Activated CD8-positive, alpha-beta memory T cell treated with anti-CD3 and anti-CD28 coated beads for 4 hours (primary cell): ENCODE measurements at places on chromosomes 7 and 10.

DNA sequence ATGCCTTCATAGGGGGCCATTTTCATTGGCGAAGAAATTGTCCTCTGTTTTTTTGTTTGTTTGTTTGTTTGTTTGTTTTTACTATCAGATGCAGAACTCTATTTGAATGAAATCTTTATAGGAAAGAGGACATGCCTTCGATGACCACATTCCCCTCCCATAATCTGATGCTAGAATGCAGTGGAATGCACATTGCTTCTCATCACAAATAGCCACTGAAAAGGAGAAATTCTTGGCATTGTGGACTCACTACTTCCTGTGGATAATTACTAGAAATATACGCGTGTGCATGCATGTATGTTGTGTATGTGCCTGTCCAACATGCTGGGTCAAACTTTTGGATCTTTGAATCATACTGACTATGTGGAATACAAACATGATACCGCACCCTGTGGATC is 70.5 kb upstream of the SFMBT2 start:
- DNase-seq, result no peak

DNA sequence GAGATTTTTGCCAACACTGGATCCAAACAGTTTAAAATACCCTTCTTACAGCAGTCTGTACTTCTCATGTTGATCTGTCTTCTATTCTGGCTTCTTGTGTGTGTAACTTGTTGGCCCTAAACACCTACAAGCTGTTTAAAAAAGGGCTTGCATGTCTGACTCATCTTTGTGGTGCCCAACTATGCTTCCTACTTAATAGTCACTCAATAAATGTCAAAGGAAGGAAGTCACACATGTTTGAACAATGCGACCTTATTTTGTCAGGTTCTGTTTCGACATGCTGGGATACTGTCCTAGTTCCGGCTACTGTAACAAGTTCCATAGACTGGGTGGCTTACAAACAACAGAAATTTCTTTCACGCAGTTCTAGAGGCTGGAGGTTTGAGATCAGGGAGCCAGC is 9.4 kb upstream of the GRK5 start:
- DNase-seq, result no peak

DNA sequence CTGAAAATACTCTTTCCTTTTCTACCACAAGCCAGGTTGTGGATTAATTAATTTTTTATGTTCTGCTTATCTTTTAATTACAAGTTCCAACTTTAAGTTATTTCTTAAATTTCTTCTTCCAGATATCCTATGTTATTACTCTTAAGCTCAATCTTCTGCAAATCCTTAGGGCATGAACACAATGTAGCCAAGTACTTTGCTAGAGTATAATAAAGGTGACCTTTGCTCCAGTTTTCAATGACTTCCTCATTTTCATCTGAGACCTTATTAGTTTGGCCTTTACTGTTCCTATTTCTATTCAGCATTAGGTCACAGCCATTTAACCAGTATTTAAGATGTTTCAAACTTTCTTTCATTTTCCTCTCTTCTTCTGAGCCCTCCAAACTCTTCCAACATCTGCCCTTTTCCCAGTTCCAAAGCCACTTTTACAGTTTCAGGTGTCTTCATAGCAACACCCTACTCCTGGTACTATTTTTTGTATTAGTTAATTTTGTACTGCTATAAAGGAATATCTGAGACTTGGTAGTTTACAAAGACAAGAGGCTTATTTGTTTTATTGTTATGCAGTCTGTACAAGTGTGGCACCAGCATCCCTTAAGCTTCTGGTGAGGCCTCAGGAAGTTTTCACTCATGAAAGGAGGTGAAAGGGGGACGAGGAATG is 886.2 kb upstream of the GHITM start:
- no peak for DNase-seq

GRCh38 chr7:121530227-121531174 is 134.4 kb upstream of the FAM3C start:
- peak; percentile 31 for DNase-seq

DNA sequence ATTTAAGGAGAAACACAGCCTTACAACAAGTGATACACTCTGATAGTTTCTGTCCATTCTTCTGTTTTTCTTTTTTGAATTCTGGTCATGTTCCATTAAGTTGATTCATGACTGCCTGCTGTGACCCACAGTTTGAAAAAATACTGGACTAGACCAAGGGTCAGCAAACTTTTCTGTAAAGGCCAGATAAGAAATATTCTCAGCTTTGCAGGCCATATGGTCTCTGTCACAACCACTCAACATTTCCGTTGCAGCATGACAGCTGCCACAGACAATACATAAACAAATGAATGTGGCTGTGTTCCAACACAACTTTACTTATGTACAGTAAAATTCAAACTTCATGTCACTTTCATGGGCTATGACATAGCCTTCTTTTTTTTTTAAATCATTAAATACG is 156.7 kb downstream of the PLXNA4 start:
- DNase-seq, result no peak

DNA sequence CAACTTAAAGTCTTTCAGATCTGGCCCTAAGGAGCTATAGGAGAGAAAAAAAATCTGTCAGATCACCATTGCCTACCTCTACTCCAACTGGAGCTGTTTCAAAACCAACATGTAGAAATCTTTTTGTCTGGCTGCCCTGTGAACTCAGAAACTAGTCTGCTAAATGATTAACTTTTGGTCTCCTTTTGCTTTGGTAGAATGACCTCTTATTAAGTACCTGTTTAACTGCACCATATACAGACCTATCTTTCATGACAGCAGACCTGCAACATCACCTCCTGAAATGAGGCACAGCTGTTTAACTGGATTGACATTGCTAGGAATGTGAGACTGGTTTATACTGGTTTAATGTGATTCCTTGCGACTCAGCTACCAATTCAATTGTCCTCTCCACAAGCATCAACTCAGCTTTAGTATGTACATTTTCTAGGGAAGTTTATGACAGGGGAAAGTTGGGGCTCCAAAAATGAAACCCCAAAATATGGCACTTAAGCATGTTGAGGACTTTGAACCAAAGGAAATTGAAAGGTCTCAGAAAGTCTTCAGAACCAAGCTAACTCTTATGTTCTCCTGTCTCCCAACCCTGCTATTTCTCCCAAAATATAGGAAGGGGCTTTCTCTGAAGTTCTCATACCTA is 1.8 kb downstream of the CYP3A43 start:
- DNase-seq, result no peak

- no peak for DNase-seq
Measured at GRCh38 chr10:48468866-48469511, 135.9 kb downstream of the ARHGAP22 start.

DNA sequence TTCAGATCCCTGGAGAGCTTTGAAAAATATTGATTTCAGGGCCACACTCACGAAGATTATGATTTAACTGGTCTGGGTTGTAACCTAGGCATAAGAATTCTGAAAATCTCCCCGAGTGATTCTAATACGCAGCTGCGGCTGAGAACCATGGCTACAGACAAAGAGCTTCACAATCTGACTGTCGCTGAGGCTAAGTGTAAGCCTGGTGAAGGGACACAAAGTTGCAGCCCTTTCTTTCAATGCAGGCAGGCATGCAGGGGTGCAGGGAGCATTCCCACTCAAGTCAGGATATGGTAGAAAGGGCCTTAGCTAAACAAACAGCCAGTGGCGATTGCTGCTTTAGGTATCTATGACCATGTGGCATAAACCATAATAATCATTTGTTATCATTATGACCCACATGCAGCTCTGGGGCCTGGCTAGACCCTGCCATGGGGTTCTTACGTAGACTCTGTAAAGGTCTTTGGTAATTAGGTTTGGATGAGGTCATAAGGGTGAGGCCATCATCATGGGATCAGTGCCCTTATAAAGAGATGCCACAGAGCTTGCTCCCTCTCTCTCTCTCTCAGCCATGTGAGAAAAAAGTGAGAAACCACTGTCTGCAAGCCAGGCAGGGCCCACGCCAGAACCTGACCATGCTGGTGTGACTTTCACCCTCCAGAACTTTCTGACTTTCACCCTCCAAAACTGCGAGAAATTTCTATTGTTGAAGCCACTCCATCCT is 88.4 kb upstream of the LANCL2 start:
- DNase-seq, result no peak

DNA sequence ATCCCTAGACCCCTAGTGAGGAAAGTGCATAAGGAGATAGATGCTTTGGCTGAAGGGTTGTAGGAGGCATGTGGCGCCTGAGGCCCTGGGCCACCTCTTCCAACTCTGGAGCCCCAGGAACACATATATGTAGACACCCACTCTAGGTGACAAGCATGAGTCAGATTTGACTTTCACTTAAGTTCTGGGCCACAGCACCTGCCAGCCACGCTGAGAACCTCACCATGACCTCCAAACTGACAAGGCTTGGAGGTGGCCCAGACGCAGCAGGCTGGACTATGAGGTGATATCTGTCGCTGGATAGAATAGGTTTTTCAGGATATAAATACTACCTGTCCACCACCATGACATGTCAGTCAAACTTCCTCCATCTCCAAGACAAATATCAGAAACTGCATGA is 894.0 kb upstream of the ZNF722 start:
- no peak for DNase-seq

GRCh38 chr10:26407406-26407969 is 30.7 kb upstream of the APBB1IP start:
- no peak for DNase-seq

GRCh38 chr7:45191396-45191795 is 33.8 kb downstream of the RAMP3 start:
- no peak for DNase-seq

DNA sequence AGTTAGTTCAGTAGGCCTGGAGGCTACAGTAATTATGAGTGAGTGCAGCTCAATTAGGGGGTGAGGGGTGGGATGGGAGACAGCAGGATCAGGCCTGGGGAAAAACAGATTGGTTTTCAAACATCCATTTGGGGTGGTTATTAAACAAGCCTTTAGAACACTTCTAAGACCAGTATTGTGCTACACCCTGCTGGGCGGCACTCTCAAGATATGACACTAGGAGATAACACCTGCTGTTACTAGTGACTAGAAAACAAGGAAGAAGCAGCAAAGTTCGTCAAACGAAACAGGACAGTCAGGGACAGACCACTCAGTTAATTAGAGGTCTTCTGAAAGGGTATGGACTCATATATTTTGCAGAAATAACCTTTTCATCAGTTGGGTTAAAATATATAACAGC is 353.6 kb downstream of the PTEN start:
- DNase-seq, result no peak

DNA sequence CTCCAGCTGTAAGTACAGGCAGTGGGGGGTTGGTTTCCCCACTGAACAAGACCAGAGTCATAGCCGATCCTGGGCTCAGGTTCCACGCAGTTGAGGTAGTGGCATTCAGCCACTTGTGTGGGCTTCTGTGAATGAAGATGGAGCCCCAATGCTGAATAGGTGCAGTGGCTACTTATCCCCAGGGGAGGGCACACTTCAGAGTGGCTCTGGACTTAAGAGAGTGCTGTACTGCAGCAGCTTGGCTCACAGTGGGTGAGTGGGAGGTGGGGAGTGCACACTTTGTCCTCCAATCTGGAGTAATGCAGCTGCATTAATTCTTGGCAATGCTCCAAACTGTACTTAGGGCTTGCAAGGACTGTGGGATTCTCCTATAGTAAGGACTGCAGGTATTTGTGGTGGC is 81.9 kb downstream of the BUB3 start:
- DNase-seq, result no peak

DNA sequence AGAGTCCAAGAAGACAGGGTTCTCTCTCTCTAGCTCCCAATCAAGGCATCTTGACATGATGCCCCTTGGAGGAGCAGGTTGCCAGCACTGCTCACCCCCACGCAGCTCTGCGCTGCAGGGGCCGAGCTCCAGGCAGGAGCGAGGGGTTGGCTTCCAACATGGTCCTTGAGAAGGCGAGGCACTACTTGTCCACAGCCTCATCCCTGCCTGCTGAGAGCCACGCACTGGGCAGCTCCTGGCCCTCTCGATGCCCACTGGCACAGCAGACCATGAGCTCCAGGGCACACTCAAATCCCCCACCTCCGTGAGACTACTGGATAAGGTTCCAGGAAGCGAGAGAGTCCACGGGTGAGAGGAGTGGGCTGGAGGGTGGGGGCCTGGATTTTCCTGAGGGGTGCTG is 31.1 kb downstream of the RAMP3 start:
- DNase-seq, result no peak

DNA sequence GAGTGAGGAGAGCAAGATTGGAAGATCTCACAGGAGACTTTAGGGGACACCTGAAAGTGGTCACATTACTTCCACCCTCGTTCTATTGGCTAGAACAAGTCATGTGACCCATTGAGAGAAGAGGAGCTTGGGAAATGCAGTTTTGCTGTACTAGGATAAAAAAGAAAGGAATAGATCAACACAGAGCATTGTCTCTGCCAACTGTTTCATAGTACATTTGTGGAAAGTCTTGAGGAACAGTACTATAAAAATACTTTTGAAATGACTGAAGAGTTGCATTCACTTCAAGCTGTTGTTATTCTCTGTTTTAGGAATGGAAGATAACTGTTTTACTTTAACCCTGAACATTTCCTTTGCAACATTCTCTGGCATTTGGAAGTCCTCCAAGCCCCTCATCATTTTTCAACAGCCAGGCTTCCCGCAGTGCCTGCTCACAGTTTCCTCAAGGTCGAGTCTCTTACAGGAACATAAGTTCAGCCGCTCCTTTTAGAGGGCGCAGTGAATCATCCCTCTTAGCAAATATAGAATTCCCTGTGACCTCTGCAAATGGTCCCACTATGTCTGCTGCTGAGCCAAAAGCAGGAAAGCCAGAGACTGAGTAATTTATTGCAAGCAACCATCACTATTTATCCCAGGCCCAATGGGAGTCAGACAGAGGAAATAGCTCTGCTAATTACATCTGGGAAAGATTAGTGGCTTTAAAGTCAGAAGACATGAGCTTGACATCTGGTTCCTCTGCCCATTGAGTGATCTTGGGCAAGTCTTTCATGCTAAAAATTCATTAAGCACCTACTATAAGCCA is 40.7 kb downstream of the MRPL32 start:
- DNase-seq, result no peak

GRCh38 chr7:140684066-140684950 is 11.6 kb downstream of the ADCK2 start:
- DNase-seq, result no peak

GRCh38 chr7:94697035-94697974 is 41.4 kb upstream of the SGCE start:
- DNase-seq, result no peak

DNA sequence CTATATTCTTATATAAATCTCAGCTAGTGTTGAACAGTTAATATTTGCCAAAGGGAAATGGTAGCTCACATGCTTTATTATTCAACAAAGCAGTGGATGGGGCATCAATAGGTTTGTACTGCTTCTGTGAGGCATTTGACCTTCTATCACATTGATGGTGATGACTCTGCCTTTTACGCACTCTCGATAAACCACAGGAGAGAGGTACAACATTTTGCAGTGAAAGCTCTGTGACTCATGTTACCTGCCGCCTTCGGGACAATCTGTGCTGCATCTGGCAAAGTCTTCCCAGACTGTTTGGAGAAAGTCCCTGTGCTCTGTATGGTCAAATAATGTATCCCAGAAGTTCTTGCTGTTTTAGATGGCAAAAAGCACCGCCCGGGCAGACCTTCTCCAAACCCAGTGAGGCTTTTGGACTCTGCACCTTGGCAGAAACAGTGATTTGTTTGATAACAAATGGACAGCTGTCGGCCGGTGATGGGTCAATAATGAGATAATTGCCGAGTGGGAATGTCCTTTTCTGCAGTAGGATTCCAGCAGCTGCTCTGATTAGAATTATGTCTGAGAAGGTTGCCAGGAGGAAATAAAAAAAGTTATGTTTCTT is 61.0 kb downstream of the PLPP4 start:
- no peak for DNase-seq
